ENCODE measurements at places on chromosomes 16 and 17.

GRCh38 chr17:55424893-55425540, 3.4 kb upstream of the MMD start:
- no peak for DNase-seq

GRCh38 chr17:75681289-75681688, 14.2 kb downstream of the SAP30BP start:
- DNase-seq, result no peak

- no peak for DNase-seq
Measured at GRCh38 chr17:43756201-43756600, 2.4 kb downstream of the SOST start.

- no peak for DNase-seq
Measured at GRCh38 chr17:9006175-9006767, 15.0 kb upstream of the NTN1 start.

DNA sequence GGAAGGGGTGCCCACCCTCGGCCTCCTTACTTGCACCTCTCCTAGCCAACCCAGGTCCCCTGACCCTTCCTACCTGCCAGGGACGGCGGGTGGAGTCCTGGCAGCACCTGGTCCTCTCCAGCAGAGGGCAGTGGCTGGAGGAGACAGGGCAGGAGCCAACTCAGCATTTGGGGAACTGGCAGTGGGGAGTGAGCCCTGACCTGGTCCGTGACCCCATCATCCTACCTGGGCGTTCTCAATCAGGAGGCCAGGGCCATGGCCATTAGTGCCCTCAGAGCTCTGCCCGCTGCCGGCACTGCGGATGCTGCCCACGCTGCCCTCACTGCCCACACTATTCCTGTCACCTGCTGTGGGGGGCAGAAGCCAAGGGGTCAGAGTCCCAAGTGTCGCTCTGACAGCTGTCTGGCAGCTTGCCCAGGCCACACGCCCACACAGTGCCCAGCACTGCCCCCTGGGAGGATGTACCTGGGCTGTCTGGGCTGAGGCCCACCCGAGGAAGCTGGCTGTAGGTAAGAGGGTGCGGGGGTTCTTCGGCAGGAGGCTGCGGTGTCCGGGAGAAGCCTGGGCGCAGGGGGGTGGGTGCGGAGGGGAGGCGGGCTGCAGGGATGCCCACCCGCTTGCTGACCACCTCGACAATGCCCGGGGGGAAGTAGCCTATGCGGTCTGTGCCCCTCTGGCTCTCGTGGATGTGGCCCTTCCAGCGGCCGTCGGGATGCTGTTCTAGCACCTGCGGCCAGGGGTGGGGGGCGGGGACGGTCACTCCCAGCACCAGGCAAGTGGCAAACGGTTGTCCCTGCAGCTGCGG, 10.8 kb downstream of the CASKIN2 start:
- no peak for DNase-seq

GRCh38 chr16:9681508-9681907, 500.7 kb downstream of the GRIN2A start:
- no peak for DNase-seq

DNA sequence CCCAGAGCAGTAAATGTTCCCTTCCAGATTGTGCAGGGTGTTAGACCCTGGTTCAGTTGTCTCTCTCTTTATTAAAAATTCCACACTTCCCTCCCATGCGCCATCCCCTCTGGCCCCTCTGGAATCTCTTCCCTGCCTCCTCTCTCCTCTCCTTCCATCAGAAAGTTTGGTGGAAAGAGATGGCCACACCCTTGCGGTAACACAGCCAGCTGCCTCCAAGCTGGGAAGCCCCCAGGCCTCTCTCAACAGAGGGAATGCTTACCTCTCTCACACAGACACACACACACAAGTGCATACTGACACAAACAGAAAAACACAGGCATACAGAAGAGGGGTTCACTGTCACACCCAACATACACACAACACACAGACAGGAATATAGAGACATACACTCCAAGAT, 220.5 kb downstream of the C16orf78 start:
- no peak for DNase-seq

DNA sequence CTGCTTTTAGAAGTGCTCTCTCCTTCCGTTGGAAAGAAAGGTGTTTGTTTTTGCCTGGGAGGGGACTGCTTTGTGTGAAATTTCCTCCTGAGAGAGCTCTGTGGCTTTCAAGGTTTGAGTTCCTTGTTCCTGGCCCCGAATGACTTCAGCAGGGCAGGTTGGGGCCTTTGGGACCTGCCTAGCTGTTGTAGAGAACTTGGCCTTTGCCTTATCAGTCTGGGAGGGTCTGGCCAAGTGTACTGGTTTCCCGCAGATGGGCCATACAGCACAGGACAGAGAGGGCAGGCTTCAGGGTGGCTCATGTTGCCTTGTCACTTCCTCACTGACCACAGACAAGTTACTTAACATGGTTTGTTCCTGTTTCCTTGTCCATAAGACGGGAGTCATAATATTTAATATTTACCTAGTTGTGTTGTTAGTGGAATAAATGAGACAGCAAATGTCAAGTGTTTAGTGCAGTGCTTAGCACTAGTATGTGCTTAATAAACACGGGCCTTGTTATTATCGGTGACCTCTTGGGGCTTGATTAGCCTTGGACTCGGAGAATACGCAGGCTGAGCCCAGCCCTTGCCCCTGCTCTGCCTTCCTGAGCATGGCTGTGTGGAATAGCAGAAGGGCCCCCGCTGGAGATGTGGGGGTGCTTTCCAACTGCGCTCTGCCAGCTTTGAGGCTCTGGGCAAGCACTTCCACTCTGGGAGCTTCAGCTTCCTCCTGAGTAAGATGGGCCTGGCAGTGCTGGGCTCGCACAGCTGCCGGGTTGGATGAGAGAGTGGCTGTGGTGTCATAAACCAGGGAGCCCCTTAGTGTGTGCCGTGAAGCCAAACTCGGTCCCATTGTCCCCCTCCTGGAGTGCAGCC, 6.6 kb downstream of the PRSS8 start:
- DNase-seq, result no peak

DNA sequence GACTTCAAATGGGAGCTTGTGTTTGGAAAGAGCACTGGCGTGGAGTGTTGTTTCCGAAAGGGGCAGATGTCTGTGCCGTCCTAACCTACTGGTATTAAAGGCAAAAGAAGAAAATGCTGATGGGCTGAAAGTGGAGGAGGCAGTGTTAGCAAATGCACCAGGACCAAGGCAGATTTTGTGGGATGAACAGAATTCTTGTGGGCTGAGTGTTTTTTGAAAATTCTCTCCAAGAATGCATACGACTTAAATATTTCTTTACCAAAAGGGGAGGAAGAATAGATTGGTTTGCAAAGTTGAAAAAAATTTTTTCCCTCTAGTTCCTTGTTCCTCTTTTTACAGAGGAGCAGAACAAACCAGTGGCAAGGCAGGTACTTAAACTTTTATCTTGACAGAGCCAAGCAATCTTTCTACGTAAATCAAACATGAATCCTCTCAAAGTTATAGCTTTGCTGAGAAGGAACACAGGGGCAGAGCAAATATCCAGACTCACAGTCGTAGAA, 16.8 kb downstream of the MARCHF10 start:
- DNase-seq, result peak; percentile 81

DNA sequence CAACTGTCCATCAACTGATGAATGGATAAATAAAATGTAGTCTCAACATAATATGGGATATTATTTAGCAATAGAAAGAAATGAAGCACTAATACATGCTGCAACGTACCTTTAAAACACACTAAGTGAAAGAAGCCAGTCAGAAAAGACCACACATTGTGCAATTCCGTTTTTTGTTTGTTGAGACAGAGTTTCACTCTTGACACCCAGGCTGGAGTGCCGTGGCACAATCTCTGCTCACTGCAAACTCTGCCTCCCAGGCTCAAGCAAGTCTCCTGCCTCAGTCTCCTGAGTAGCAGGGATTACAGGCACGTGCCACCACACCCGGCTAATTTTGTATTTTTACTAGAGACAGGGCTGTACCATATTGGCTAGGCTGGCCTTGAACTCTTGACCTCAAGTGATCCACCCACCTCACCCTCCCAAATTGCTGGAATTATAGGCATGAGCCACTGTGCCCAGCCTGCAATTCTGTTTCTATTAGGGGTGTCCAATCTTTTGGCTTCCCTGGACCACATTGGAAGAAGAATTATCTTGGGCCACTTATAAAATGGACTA, 40.1 kb downstream of the SCNN1B start:
- no peak for DNase-seq
